ENCODE measurements at places on chromosomes 4 and X. TPM values are rescaled to one million over a fixed set of nuclear protein-coding genes. Genes with fewer than 3 reads are reported as not detected.

DNA sequence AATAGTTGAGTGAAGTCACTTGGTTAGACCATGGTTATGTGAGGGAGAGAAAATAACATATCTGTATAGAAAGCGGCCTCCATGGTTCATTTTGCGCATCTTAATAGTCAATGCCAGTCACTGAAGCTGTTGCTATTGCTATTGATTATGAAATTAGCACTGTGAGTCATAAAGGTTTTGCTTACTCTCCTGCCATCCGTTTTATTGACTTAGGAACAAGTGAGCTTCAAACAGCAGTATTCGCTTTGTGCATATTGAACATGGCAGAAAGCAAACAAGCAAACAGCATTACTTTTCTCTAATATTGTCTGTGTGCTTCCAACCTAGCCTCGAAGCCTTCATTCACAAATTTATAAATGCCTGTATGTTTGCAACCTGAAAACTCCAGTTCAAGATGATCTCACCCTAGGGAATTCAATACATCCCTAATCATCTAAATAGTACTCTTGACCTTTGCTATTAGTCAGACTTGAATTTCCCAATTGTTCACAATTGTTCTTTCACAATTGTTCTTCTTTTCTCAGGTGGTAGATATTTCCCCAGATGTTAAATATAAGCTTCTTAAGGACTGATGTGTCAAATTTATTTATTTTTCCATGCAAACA, 55.9 kb upstream of the GABRA2 start:
- no peak for DNase-seq

DNA sequence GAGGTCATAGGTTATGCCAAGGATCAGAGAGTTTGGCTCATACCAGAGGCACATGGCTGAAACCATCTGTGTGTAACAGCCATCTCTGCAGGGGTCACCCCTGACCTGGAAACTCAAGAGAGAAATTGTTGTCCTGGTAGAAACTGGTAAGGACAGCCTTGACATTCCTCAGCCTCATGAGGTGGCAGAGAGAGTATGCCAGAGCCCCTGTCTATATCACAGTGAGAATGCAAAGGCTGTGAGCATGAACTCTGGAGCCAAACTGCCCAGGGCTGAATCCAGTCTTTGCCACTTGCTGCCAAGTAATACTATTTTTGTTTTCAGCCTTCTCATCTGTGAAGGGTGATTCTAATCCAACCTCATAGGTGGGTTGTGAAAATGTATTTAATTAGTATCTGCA, 37.1 kb upstream of the CCDC149 start:
- DNase-seq, result no peak

Gene GPM6B
- 5.3 TPM for total RNA-seq

DNA sequence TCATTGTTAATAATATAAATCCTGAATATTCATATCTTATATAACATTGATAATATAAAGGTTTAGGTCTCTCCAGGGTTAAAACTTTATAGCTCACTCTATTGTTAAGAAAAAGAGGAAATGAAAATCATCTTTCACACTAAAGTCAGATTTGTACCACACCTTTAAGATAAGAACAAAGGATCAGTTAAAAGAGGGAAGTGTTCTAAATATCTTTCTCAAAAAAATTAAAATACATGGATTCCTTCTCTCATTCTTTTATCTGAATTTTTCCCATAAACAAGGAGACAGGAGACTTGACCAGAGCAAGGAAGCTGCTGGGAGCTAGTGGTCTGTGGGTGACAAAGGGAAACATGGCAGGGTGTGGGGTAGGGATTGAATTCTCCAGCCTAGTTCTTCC, 323.0 kb upstream of the CPXCR1 start:
- no peak for DNase-seq

GRCh38 chr4:3683077-3683743, 83.0 kb upstream of the ADRA2C start:
- DNase-seq, result no peak

Gene RAB40A
- total RNA-seq, result not detected

GRCh38 chr4:177349191-177349590, 39.5 kb downstream of the NEIL3 start:
- no peak for DNase-seq

GRCh38 chr4:120672558-120673147, 249.9 kb downstream of the PRDM5 start:
- DNase-seq, result no peak

DNA sequence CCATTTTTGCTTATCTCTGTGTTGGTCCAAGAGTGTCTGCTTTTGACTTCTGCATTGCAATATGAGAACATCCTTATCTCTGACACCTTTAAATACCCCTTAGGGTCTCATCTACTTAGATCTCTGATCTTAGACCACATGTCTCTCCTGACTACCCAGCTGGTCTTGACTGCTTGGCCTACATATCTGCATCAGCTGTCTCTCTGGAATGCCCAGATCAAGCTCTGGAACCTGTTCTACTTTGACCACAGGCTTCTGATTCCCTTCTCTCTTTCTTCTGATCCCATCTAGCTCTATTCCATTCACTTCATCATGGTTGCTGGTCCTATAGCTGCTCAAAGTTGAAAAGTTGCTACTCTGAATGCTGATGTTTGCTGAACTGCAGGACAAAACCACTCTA, 301.2 kb downstream of the MAPK10 start:
- DNase-seq, result no peak

GRCh38 chr4:94378047-94378446, 35.4 kb upstream of the HPGDS start:
- DNase-seq, result no peak

GRCh38 chrX:136380010-136380769, 79.4 kb downstream of the ADGRG4 start:
- DNase-seq, result no peak

GRCh38 chr4:5186271-5187064, 135.2 kb downstream of the STK32B start:
- DNase-seq, result no peak

DNA sequence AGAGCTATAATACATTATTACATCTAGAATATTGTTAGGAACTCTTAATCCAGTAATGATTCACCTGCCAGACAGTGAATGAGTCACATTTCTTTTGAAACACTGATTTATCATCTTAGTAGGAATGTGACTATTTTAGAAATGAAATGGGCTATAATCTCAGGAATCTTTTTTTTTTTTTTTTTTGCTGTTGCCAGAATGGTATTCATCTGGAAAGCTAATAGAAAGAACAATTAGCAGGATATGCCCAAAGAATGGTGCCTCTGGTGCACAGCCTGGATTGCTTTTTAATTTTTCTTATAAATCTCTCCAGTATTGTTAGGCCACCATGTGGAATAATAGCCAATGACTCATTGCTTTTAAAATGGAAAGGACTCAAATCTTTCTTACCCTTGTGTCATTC, 181.1 kb upstream of the SMIM31 start:
- DNase-seq, result no peak

GRCh38 chr4:100042235-100042634, 92.2 kb upstream of the H2AZ1 start:
- DNase-seq, result no peak

GRCh38 chrX:25017667-25018247, 2.0 kb upstream of the ARX start:
- no peak for DNase-seq

DNA sequence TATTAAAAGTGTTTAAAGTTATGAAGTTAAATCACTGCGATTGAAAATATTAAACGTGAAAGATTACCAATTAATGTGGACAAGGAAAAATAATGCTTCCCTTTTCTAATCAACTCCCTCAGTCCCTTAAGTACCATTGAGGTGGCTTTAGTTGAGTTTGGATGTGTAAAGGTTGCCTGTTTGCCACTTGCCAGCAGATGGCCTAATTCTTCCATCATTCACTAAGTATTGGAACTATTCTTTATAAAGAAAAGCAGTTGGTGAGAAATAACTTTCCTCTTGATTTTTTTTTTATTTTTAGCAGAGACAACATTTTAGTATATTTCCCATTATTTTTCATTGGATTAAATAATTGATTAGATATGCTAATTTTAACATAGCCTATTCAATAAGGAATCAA, 295.9 kb upstream of the TACR3 start:
- no peak for DNase-seq

DNA sequence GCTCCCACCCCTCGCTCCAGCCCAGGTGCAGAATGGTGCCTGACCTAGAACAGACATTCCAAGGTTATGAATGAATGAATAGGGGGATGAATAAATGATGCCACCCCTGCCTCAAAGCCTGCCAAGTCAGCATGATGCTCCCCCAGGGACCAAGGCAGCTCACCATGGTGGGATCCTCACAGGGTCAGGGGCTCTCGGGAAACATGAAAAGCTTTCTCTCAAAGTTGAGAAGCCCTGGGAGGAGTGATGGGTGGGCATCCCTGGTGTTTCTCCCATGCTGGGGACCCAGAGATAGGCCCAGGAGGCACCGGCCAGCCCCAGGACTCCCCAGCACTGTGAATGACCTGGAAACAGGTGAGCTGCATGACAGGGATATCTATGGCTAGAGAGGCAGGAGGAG, 58.9 kb downstream of the HTRA3 start:
- DNase-seq, result peak; percentile 11

DNA sequence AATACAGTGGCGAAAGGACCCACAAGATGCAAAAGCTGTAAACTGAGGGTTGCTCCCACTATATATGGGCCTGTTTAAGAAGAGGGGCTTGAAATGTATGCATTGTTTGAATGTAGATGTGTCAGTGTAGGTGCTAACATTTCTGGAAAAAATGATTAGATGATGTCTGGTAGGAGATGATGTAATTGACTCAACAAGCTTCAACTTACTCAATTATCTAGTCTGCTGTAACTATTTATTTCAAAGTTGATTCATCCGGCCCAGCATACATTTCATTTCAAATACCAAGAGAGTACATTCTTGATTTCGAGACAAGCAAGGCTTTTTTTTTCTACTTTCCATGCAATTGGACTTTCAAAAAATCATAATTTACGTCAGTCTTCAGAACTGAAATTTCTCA, 9.3 kb upstream of the ENAM start:
- DNase-seq, result no peak

Gene PARM1
- 65.2 TPM for total RNA-seq

Gene PNMA5
- not detected for total RNA-seq

Gene RAB39B
- not detected for total RNA-seq

GRCh38 chrX:9635803-9636202, 129.8 kb downstream of the GPR143 start:
- DNase-seq, result no peak

Gene POLR2B
- total RNA-seq, result 71.6 TPM

- no peak for DNase-seq
Observed at GRCh38 chrX:107574711-107575110, 53.6 kb upstream of the PRPS1 start.

- DNase-seq, result peak; percentile 37
Observed at GRCh38 chr4:94575652-94576051, 123.9 kb downstream of the PDLIM5 start.

GRCh38 chrX:40504801-40505605, 75.8 kb upstream of the ATP6AP2 start:
- no peak for DNase-seq

- no peak for DNase-seq
Observed at GRCh38 chr4:26874110-26874509, 13.5 kb downstream of the STIM2 start.

- DNase-seq, result no peak
Observed at GRCh38 chrX:114472788-114473187, 111.1 kb upstream of the HTR2C start.

- DNase-seq, result peak; percentile 41
Observed at GRCh38 chr4:78059524-78059889, 2.4 kb downstream of the FRAS1 start.

Gene FAM13A
- total RNA-seq, result 18.0 TPM

Gene GNRHR
- total RNA-seq, result not detected

DNA sequence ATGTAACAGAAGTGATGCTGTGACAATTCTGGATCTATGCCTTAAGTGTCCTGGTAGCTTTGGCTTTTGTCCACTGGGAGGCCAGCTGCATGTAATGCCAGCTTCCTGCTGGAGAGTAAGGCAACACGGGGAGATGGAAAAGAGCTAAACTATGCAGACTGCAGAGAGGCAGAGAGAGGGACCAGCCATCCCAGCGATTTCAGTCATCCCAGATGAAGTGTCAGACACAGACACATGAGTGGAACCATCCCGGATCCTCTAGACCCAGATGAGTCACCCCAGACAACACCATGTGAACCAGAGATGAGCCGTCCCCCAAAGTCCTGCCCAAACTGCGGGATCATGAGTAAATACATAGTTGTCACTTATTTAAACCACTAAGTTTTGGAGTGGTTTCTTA, 14.6 kb downstream of the SRPX start:
- DNase-seq, result no peak

DNA sequence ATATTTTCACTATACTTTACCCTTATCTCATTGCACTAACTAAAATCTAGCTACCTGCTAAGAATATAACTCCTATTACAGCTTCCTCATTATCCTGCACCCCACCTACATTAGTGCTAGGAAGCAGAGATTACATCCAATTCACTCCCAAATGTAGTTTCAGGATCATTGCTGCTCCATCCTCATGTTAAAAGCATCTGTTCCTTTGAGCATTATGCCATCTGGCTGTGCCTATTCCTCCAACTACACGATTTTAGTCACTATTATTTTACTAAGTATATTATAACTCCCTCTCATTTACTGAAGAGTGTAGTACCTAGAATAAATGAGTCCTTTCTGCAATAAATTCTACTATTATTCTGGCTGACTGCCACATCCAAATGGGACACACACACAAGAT, 1586.9 kb downstream of the TECRL start:
- DNase-seq, result no peak

DNA sequence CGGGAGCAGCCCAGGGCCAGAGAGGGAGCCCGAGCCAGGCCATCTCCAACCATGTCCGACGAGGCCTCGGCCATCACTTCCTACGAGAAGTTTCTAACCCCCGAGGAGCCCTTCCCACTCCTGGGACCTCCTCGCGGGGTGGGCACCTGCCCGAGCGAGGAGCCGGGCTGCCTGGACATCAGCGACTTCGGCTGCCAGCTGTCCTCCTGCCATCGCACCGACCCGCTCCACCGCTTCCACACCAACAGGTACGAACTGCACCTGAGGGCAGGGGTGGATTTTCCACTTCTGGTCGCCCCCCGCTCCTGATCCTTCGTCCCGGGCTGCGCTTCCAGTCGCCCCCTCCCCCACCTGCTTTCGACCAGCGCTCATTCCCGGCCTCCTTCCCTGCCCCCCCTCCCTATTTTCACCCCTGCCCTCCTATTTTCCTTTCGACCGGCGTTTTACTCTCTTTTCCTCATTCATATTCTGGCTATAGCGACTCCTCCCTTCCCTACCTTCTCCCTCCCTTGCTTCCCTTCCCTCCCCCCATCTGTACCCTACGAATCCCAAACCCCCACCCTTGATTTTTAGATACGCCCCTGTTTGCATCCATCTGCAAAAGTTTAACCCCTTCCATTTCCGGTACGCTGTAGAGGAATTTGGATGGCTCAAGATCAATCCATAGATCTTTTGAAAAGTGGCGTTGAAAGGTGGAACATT, 633 bp downstream of the FAM199X start:
- no peak for DNase-seq

Gene CXorf49
- total RNA-seq, result not detected

- no peak for DNase-seq
Observed at GRCh38 chrX:41789374-41789773, 65.4 kb downstream of the GPR82 start.

Gene SSX2
- not detected for total RNA-seq

Gene ESX1
- not detected for total RNA-seq

DNA sequence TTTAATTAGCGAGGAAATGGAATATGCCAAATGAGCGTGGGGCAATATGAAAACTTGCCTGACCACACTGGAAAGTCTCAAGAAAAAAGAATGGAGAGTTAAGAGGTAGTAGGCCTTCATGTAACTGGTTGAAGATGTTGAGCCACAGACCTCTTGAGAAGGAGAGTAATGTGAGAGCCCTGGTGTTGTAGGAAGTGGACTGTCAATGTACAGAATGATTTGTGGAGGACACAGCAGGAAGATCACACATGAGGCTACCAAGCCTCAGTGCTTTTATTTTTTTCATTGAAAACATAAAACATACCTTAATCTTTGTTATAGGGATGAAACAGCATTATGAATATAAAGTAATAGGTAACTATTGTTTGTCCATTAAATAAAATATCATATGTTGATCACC, 331.6 kb downstream of the UNC5C start:
- DNase-seq, result no peak
